Natural killer cell treated with Interleukin-12 subunit alpha and Interleukin-12 subunit beta and Interleukin-15 and Interleukin-18, amount 100 ng/mL, for 72 hours (primary cell): ENCODE measurements at places on chromosomes 12 and 14. TPM values are rescaled to one million over a fixed set of nuclear protein-coding genes. Genes with fewer than 3 reads are reported as not detected.
A peak's percentile ranks its signal among the peaks of the same experiment; 100 is the strongest.

DNA sequence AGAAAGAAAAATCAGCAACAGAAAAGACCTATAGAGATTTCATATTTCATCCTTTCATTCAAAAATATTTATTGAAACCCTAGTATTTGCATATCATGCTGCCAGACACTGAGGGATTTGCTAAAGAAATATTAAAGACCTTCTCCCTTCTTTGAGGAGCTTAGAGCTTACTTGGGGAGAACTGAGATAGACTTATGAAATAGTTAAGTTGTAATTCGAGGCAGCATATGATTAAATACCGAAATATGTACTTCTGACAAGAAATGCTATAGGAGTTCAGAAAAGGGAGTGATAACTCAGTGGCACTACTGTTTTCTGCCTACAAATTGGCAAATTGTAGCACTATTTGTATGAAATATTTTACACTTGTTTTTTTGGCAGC, 59.1 kb downstream of the PLXNC1 start:
- H3K27ac ChIP-seq, result peak overlapping the region; percentile 99
- no peaks in the 10 kb centered on the region for H3K27me3 ChIP-seq
- no peak for DNase-seq
- H3K4me1 ChIP-seq, result peaks cover 73% of the 10 kb centered on the region

DNA sequence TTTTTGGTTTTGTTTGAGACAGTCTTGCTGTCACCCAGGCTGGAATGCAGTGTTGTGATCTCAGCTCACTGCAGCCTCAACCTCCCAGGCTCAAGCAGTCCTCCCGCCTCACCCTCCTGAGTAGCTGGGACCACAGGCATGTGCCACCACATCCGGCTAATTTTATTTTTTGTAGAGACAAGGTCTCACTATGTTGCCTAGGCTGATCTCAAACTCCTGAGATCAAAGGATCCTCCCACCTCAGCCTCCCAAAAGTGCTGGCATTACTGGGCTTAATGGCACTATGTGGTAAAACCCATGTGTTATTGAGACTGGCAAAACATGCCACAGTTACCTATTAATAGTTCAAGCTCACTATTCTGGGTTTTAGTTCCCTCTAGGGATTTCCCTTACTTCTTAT, 51.2 kb upstream of the KCNH3 start:
- H3K27ac ChIP-seq, result no peak overlapping the region
- DNase-seq, result no peak
- no peaks in the 10 kb centered on the region for H3K27me3 ChIP-seq
- no peaks in the 10 kb centered on the region for H3K36me3 ChIP-seq
- H3K4me3 ChIP-seq, result no peak overlapping the region
- H3K4me1 ChIP-seq, result no peaks in the 10 kb centered on the region

Gene NUMB
- total RNA-seq, result 77.1 TPM

DNA sequence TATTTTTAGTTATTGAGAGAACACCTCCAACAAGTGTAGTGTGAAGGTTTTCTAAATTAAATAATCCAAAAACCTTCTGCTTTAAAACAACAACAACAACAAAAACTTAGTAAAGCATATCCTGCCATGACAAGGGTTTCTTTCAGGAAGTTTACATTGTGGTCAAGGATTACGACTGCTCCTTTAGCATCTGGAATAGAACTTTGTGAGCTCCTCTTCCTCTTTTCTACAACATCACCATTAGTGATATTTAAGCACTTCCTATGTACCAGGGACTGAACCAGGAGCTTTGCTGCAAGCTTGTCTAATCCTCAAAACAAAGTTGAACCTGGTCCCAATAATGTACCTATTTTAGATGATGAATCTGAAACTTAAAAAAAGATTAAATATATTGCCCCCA, 315.4 kb upstream of the KITLG start:
- no peak overlapping the region for H3K27ac ChIP-seq
- no peak for DNase-seq
- H3K36me3 ChIP-seq, result no peaks in the 10 kb centered on the region
- no peaks in the 10 kb centered on the region for H3K4me1 ChIP-seq
- H3K4me3 ChIP-seq, result no peak overlapping the region

Gene TBX5
- not detected for total RNA-seq

DNA sequence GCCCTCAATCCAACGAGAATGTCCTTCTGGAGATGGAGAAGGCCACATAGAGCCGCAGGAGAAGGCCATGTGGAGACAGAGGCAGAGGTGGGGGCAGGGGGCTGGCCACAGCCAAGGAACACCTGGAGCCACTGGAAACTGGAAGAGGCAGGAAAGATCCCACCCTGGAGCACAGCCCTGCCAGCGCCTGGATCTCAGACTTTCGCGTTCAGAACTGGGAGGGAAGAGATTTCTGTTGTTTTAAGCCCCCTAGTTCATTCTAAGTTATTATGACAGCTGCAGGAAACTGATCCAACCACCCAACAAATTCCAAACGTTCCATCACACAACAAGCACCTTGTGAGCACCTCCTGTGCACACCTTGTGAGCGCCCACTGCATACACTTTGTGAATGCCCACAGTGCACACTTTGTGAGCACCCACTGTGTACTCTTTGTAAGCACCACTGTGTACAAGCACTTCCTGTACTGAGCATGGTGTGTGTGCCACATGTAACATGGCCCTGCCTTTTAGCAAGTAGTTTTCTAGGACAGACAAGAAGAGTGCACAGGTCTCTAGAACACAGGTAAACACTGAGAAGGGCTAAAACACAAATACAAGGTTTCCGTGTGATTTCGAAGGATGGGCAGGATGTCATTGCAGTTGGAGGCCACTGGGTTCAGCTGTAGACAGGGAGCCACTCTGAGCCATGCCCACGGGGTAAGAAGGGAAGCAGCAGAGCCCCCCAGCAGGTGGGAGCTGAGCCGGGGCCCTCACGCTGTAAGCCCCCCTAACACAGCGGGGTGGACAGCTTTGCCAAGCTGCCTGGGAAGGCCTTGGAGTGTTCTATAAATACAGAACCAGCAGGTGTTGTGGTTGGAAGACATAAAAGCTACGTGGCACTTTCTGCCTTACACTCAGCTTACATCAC, 15.4 kb downstream of the RIMBP2 start:
- no peak for DNase-seq
- H3K4me3 ChIP-seq, result no peak overlapping the region
- H3K36me3 ChIP-seq, result no peaks in the 10 kb centered on the region

- H3K27ac ChIP-seq, result no peak overlapping the region
- no peak overlapping the region for H3K4me3 ChIP-seq
- no peak for DNase-seq
- H3K36me3 ChIP-seq, result no peaks in the 10 kb centered on the region
- peaks cover 17% of the 10 kb centered on the region for H3K4me1 ChIP-seq
- no peaks in the 10 kb centered on the region for H3K27me3 ChIP-seq
Observed at GRCh38 chr14:74141703-74142102, 56.9 kb downstream of the LIN52 start.

DNA sequence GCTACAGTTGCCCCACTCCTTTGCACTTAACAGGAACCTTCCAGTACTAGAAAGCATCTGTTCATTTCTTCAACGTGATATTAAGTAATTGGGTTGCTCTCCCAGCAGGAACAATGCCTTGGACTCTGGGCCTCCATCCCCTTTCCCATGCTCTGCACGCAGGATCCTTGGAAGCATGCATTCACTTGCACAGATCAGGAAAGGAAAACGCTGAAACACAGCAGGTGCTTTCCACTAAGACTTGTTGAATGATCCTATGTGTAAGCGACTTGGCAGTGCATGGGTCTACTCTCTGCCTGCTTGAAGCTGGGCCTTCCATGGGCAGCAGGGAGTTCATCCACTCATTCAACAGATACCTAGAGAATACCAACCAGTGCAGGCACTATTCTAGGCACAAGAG, 2.3 kb downstream of the LTBP2 start:
- peaks cover 17% of the 10 kb centered on the region for H3K27me3 ChIP-seq
- H3K27ac ChIP-seq, result no peak overlapping the region
- DNase-seq, result no peak
- H3K36me3 ChIP-seq, result no peaks in the 10 kb centered on the region

- DNase-seq, result no peak
- peaks cover 19% of the 10 kb centered on the region for H3K4me1 ChIP-seq
- H3K27ac ChIP-seq, result peak overlapping the region; percentile 81
Observed at GRCh38 chr12:131947482-131948027, 2.2 kb upstream of the EP400 start.

DNA sequence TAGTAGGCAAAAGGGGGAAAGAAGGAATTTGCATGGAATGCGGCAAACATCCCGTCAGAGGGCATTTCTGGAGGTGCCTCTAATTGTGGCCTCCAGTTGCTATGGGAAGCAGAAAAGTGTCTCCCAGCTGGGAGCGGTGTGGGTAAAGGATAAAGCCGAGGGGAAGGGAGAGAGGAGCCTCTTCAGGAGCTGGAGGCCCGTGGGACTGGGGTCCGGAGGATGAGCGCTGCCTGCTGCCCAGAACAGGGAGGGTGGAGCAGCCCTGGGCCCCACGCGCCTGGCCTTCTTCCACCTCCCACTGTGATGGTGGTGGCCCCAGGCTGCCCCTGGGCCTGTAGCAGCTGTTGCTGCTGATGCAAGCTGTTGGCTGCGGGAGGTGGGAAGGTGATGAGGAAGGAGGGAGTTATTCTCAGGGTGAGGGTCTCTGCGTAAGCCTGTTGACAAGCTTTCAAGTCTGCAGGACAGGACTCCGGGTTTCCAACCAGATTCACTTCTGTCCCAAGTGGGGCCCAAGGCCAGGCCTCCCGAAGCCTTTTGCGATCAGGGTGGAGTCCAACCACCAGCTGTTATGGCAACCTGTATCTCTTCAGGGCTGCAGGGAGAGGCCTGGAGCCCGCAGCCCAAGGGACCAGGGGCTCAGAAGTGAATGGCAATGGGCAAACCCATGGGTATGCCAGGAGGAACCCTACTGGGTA, 19.1 kb upstream of the PGF start:
- H3K4me3 ChIP-seq, result no peak overlapping the region
- DNase-seq, result no peak
- H3K4me1 ChIP-seq, result no peaks in the 10 kb centered on the region
- H3K36me3 ChIP-seq, result no peaks in the 10 kb centered on the region

DNA sequence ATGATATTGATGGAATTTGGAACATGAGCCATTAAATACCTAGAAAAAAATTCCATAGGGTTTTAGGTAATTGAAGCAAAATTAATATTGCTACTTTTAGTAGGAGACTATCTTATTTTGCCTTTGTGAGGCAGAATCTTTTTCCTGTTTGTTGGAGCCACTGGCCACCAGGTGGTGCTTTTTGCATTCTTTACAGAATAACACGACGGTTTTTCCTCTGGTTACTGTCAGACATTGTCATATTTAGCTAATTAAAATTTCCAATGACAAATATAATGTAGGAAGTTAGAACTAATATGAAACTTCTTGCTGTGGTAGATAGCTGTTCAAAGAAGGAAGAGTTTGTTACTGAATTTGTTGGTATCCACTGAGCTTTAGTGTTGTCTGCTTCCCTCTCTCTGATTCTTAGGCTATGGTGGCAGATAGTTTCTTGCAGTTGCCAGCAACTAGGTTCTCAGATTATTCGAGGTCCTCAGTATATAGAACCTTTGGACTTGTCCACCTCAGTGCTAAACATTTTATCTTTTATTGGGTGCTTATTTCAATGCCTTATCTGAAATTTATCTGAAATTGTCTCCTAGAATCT, 25.7 kb downstream of the RAB21 start:
- no peaks in the 10 kb centered on the region for H3K27me3 ChIP-seq
- DNase-seq, result no peak
- peak overlapping the region; percentile 49 for H3K27ac ChIP-seq
- H3K4me3 ChIP-seq, result no peak overlapping the region
- H3K4me1 ChIP-seq, result peaks cover 7% of the 10 kb centered on the region

Gene CYP27B1
- 11.7 TPM for total RNA-seq

DNA sequence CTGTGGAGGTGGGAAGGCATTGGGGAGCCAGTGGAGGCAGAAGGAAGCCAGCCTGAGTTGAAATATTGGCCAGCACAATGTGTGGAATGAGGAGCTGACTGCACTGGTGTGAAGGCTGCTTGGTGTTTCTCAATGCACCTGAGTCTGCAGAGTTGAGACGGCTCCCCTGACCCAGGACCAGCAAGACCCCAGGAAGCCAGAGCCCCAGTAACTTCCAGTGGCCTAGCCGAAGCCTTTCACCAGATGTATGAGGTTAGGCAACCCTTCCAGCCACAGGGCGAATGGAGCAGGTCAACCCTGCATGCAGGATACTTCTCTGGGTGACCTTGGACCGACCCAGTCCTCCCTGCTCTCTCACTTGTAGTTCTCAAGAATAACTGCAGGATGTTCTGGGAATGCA, 12.9 kb upstream of the KRT73 start:
- DNase-seq, result no peak
- H3K36me3 ChIP-seq, result no peaks in the 10 kb centered on the region
- H3K27ac ChIP-seq, result peak overlapping the region; percentile 62
- no peaks in the 10 kb centered on the region for H3K27me3 ChIP-seq

DNA sequence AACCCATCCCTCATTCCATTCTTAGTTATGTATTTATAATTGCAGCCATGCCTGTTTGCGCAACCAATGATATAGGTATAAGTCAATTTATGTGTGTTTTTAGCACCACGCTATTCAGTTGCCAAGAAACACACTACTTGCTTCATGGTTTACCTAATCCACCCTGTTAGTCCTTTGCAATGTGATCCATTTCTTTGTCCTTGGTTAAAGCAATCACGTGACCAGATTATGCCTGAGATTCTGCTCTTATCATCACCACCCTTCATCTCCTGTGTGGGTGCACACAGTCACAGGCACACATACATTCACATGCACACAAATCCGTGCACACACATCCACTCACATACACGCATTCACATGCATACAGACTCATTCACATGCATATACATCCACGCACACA, 52.3 kb upstream of the KCNA5 start:
- no peak overlapping the region for H3K4me3 ChIP-seq
- no peaks in the 10 kb centered on the region for H3K36me3 ChIP-seq
- H3K4me1 ChIP-seq, result no peaks in the 10 kb centered on the region
- no peak overlapping the region for H3K27ac ChIP-seq
- H3K27me3 ChIP-seq, result peaks cover 20% of the 10 kb centered on the region

Gene PNP
- total RNA-seq, result 199 TPM

DNA sequence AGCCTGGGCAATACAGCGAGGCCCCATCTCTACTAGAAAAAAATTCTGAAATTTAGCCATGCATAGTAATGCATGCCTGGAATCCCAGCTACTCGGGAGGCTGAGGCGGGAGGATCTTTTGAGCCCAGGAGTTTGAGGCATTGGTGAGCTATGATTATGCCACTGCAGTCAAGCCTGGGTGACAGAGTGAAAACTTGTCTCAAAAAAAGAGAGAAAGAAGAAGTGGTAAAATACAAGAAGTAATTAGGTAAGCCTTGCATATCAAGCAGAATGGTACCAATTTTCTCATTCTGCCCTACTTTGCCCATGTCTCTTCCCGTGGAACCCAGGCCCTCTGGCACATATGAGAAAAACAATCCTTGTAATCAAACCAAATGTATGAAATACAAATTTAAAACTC, 70.7 kb downstream of the SUSD6 start:
- H3K36me3 ChIP-seq, result no peaks in the 10 kb centered on the region
- H3K4me3 ChIP-seq, result peak overlapping the region; percentile 78
- DNase-seq, result no peak
- peak overlapping the region; percentile 96 for H3K27ac ChIP-seq
- H3K4me1 ChIP-seq, result peaks cover 57% of the 10 kb centered on the region

Gene EGLN3
- total RNA-seq, result 0.31 TPM

Gene PRH2
- not detected for total RNA-seq

Gene AKAP3
- total RNA-seq, result 0.86 TPM

- no peak for DNase-seq
- H3K4me1 ChIP-seq, result peaks cover 70% of the 10 kb centered on the region
- H3K4me3 ChIP-seq, result peak overlapping the region; percentile 99
- H3K36me3 ChIP-seq, result peaks cover 11% of the 10 kb centered on the region
Observed at GRCh38 chr12:75481774-75482173, 1.2 kb downstream of the GLIPR1 start.
